ENCODE measurements at places on chromosomes 11 and 22.
A peak's percentile ranks its signal among the peaks of the same experiment; 100 is the strongest.

- DNase-seq: no peak
These were observed 25.0 kb upstream of the KRTAP5-7 start for GRCh38 chr11:71502026-71502425.

- no peak for DNase-seq
These were observed 995.2 kb downstream of the NTM start for GRCh38 chr11:132365650-132366049.

- no peak for DNase-seq
These were observed 23.4 kb downstream of the ASPHD2 start for GRCh38 chr22:26452236-26453016.

DNA sequence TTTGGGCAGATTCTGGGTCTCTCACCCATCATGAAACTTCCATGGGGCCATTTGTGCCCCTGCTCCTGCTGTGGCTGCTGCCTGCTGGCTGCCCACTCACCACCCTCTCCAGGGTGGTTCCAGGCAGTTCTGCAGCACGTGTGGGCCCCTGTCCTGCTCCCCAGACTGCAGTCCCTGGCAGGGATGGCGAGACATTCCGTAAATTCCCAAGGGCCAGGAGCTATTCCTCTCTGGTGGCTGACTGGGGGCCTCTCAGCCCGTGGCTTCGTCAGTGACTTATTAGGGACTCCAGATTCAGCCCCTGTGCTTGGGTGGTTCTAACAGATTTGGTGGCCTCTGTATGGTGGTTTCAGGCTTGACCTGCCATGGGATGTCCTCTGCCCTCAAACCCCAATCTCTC, 3.9 kb upstream of the SLC22A8 start:
- no peak for DNase-seq

DNA sequence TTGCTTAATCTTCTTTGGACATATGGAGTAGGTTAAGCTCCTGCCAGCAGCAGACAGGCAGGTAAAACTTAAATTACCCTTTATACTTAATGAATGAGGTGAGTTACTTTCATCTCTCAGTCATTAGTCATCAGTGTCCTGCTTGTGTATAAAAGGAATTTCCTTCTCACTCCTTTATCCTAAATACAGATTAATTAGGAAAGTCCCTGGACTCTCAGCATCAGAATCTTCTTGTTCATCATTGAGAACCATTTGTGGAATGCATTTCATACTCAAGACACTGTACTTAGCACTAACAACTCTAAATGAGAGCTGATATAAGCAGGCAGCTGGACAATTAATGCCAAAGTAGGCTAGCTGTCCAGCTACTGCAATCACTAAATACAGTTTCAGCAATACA, 630.4 kb downstream of the METTL15 start:
- no peak for DNase-seq

DNA sequence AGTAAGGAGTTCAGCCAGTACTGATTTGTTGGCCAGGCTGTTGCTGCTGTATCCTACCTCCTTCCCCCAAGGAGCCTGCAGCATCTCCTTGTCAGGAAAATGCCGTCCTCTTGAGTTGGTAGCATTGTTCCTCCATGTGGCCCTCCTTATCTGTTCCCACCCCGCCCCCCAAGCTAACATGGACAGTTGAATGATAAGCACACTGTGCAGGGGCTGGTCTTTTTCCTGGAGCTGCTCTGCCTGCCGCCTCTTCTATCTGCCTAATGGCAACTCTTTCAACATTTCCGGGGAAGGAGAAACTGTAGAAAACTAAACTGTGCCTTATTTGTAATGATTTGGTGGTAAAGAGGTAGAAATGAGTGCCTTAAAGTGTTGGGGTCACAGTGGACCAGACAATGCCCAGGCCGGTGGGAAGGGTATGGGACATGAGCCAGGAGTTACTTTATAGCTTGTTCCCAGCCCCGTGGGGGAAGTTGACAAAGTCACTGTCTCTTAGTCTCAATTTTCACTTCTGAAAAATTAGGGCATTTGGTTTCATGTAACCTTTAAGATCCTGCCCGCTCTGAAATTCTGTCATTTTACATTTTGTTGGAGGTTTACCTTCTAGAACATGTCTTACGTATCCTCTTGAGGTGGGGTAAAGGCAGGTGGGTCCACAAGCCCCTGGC, 4.5 kb downstream of the FAM118A start:
- no peak for DNase-seq

- no peak for DNase-seq
These were observed 31.2 kb downstream of the CCDC83 start for GRCh38 chr11:85886089-85887056.

GRCh38 chr11:70661761-70662501, 263.6 kb downstream of the CTTN start:
- DNase-seq: no peak

DNA sequence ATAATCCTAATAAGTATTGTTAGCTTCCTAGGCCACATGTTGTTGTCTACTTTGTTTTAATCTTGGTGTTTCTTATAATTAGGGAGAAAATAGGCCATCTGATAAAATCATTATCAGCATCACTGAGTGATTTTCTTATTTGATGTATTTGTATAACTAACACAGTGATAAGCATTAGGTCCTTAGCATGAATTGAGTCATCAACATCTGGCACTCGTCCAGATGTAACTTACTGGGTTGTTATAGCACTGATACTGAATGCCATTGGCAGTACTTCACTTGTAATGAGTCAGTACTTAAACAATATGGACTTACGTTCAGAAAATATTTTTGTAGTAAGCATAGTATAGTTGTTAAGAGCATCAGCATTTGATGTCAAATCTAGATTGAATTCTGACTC, 16.2 kb downstream of the API5 start:
- peak; percentile 78 for DNase-seq

- peak; percentile 90 for DNase-seq
These were observed at the start of gene RBFOX2 for GRCh38 chr22:36028646-36029405. Gene RBFOX2, minus strand, starts transcription at chr22:36028824. Its CDS starts 399 bp downstream, at chr22:36028425.

DNA sequence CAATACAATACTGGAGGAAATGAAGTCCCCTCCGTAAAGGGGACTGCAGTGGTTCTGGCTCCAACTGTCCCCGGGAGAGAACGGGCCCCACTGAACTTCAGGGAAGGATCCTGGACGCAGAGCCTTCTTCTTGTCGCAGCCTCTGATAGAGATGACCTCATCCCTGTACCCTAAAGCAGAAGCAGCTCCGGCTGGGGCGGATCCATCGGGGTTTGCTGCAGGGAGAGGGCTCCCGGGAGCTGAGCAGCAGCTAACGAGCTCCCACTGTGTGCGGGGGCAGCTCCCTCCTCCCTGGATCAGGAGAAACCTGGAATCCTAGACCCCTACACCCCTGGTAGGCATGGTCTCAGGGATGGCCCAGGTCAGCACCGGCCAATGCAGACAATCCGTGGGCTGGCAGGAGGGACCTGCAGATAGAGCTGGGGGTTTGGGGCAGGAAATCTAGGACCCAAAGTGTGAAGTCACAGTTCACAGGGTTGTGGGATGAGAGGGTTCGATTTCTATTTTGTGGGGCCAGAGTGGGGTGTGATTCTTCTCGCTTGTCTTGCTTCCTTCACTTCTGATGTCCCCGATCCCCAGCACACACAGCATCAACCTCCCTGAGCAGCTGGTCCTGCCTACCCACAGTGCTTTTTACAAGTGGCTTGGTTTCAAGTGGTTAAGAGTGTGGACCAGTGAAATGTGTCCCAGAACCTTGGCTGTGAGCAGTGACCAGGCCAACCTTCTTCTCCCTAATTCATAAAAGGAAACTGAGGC, 12.9 kb downstream of the KIAA0930 start:
- no peak for DNase-seq

GRCh38 chr22:21642584-21643448, 714 bp downstream of the SDF2L1 start:
- DNase-seq: peak; percentile 55

GRCh38 chr11:62402226-62402959, 16.4 kb upstream of the SCGB1A1 start:
- DNase-seq: no peak

GRCh38 chr22:47218671-47219070, 456.2 kb downstream of the TBC1D22A start:
- no peak for DNase-seq

DNA sequence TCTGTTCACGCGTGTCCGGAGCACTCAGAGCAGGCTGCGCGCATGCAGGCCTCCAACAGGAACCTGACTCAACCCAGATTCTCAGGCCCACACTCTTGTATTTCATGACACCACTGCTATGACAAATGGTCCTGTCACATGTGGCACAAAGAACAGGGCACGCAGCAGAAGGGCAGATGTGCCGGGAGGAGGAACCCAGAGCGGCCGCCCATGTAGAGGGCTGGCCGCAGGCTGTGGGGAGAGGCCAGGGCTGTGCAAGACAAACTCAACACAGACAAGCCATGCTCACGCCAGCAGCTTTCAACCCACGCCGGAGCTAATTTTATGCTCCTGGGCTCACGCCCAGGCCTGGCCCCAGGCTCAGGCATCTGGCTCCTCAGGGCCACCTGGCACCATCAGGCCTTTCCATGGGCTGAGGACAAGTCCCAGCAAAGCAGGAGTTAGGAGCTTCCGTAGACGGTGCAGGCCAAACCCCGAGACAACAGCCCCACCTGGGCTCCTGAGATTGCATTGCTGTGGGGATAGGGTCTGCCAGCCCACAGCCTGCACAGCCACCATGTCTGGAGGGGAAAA, 40.0 kb downstream of the DUSP8 start:
- no peak for DNase-seq

DNA sequence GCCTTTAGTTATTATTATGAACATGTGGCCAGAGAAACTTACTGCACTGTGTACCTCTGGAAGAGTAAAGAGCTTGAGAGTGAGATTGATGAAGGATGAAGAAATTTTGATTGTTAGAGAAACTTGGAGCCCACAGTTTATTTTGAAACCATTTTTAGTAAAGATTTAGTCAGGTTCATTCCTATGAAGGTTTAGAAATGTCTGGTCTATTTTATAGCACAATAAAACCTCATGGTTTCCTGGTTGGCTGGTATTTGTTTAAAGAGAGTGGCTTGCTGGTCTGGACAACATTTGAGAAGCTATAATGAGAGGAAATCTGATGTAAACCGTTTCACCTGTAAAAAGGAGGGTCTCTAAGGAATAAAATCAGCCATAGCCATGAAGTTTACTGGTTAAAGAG, 8.8 kb upstream of the PDE3B start:
- no peak for DNase-seq

DNA sequence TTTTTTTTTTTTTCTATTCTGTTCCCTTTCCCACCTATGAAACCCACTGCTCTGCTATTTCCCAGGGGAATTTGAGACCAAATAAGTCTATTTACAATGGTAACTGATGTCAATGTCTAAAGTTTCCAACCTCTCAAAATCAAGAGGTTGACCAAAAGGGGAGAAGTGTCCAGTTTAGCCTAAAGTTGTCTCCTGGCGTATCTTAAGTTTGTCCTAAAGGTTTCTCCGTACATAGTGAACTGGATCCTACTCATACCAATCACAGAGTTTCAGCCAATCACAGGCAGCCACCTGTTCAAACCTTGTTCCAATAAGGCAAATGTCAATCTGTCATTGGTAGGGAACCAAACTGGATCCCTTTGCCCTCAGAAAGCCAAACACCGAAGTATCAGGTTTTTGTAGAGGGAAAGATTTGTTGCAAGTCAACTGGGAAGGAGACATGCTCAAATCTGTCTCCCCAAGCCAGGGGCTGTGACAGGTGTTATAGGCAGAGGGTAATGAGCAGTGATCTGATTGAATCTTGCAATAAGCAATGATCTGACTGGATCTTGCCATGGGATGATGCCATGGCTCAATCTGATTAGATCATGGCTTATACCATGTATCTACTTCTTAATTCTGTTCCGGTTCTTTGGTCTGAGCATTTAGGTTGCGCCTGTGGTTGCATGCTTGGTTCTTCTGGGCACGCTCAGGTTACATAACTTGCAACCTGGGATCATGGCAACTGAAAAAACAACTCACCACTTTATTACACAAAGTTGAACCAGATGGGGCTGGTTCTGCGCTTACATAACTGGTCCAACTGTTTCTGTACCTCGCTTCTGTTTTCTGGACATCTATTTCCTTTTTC, 1.1 kb upstream of the VPS37C start:
- peak; percentile 22 for DNase-seq

- no peak for DNase-seq
These were observed 354 bp downstream of the POLR2L start for GRCh38 chr11:841981-842369.

GRCh38 chr11:106974831-106975230, 43.4 kb downstream of the GUCY1A2 start:
- no peak for DNase-seq

DNA sequence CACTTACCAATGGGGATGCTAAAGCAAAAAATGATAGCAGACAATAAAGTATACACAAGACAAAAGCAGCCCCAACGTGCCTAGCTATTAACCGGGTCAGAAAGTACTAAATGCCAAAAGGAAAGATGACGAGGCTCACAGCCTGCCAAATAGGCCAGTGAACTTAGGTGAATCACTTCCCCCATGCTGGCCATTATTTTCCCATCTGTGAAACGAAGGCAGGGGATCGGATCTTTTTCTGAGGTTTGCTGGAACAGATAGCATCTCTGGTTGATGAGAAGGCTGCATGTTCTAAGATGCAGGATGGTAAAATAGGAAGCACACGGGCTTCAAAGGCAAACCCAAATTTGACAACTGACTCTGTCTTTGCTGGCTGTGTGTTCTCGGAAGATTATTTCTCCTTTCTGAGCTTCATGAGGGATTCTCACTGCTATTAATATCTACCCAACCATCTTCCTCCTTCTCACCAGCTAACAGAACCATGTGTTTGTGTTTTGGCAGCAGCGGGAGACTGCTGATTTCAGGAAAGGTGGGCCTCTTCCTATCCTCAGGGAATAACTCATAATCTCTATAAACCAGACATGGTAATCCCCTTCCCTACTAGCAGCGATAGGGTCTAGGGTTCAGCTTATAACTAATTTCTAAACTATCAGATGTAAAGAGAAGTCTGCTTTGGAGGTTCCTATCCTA, 390.7 kb downstream of the LARGE1 start:
- no peak for DNase-seq

DNA sequence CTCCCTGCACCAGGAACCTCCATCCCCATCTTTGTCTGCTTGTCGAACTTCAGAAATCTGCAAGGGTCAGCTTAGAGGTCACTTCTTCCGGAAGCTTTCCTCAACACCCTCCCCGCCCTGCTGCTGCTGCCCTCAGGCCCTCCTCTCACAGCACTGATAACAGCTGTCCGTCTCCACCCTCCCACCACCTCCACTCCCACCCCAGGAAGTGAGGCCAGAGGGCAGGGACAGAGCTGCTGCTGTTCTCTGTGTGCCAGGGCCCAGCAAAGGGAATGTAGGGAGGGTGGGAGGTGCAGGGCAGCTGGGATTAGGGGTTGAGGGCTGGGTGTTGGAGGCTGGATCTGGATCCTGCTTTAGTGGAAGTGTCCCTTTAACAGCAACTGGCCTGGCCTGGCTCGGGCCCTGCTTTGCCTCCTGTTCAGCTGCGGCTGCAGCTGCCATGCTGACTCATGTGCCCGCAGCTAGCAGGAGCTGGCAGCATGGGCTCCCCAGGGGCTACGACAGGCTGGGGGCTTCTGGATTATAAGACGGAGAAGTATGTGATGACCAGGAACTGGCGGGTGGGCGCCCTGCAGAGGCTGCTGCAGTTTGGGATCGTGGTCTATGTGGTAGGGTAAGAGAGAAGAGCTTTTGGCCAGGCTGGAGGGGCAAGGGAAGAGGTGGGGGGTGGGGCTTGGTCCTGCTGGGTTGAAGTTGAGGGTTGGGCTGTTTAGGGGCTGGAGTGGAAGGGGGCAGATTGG, at the start of gene P2RX6:
Gene P2RX6, plus strand, starts transcription at position 440 of the 740 bp plus-strand sequence. Its CDS starts 10 bp downstream, at position 450.
- DNase-seq: peak; percentile 36

Measured in RCC 7860 (cell line).